ENCODE measurements at places on chromosomes 16 and 17.

DNA sequence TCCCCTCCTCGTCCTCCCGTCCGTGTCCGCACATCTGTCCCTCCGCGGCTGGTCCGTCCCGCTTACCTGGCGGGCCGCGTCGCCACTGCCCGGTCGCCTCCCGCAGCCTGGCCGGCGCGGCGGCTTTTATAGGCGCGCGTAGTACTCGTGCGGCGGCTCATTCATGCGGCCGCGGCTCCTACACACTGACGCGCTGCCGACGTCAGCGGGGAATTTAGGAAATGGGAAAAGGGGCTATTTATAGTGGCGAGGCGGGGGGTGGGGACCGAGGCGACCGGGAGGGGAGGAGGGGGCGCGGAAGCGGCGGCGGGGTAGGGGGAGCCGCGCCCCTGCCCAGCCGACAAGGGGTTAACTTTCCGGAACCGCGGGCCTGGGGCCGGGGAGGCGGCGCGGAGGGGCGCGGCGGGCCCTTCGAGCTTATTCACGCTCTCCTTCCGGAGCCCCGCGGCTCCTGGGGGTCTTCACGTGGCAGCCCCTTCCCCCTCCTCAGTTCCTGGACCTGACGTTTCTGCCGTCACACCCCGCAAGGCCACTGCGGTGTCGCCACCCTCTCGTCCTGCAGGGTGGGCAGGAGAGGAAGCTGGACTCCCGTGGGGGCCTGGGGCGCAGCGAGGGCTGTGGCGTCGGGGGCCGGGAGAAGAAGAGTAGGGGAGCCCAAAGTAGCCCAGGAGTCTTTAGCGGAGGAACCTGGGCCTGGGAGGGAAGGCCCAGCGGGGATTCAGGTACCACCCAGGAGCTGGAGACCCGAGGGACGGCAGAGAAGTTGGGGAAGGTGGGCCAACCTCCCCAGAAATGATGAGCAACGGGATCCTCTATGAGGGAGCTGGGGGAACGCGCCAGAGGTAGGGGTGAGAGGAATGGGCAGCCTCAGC is 3.6 kb upstream of the HIC1 start:
- DNase-seq = no peak

DNA sequence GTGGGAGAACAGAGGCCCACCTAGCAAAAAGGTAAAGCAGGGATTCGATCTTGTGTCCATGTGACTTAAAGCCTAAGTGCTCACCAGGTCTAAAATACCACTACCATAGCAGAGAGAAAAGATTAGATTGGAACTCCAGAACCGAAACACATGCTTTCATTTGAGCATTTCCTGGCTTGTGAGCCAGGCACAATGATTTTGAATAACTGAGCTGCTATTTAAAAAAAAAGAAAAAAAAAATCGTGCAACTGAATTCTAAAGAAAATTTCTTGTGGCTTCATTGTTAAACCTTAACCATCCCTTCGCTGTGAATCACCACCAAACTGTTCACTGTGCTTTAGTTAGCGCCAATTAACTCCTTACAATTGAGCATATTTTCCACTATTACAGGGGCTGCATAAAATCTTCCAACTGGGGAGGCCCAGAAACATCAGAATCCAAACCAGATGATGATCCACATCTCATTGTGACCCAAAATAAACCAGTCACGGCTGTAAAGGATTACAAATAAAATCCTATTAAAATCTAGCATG is 366.4 kb upstream of the ERCC4 start:
- no peak for DNase-seq

- no peak for DNase-seq
These were observed 10.3 kb downstream of the ZNF469 start for GRCh38 chr16:88393034-88393433.

GRCh38 chr17:74431568-74432423 is at the start of gene GPRC5C:
GPRC5C (plus strand) TSS chr17:74432088; CDS start chr17:74439777, 7,689 bp downstream.
- DNase-seq = peak; percentile 42

- no peak for DNase-seq
These were observed 98.1 kb upstream of the SEC14L1 start for GRCh38 chr17:77042476-77043231.

DNA sequence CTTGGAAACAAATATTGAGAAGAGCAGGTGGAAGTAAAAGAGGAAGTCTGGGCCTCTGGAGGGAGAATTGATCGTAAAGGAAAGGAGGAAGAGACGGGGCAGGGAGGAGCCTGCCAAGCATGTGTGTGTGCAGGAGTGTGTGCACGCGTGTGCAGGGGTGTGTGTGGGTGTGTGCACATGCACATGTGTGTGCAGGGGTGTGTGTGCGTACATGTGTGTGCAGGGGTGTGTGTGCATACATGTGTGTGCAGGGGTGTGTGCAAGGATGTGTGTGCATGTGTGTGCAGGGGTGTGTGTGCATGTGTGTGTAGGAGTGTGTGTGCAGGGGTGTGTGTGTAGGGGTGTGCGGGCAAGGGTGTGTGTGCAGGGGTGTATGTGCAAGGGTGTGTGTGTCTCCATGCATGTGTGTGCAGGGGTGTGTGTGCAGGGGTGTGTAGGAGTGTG is 10.0 kb downstream of the CEP295NL start:
- DNase-seq = no peak

Data from stimulated activated CD4-positive, alpha-beta T cell treated with anti-CD3 and anti-CD28 coated beads, Interleukin-4, amount 100 ng/mL, for 48 hours (primary cell).